DMS79 (cell line): ENCODE measurements at places on chromosomes 4 and X.

DNA sequence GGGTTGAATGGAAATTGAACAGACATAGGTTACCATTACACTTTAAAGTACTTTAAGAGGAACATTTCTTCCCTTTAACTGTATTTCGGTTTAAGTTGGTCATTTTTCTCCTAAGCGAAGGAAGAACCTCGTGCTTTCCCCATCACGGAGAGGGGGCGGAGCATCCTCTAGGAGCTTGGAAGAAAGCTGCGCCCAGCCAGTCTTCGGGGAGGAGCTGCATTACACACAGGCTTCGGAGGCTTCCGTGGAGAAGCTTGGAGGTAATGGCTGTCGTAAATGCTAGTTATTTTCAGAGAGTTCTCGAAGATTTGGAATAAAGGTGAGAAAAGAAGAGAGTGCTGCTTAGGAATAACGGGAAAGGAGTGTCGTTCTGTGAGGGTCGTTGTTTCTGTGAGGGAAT is at the start of gene PWWP3B:
TSS of gene PWWP3B (plus strand) at position 199 of the 400 bp plus-strand sequence. CDS start 37,128 bp downstream, outside the sequence.
- DNase-seq, result no peak

GRCh38 chr4:37609626-37610025 is 76.5 kb downstream of the RELL1 start:
- no peak for DNase-seq

DNA sequence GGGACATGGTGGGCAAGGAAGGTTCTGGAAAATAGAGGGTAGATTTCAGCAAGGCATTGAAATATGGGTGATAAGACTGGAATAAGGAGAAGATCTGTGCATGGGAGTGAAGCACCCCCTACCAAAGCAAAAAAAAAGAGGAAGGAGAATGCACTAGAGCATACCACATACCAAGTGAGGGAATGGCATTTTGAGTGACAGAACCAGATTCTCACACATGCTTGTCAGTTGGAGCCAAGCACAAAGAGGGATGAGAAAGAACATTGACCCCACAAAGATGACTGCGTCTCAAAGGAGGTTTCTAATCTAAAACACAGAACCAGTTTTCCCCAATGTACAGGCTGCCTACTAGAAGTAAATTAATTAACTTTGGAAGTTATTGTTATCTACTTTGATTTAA is 140.3 kb upstream of the SMAD1 start:
- DNase-seq, result no peak

DNA sequence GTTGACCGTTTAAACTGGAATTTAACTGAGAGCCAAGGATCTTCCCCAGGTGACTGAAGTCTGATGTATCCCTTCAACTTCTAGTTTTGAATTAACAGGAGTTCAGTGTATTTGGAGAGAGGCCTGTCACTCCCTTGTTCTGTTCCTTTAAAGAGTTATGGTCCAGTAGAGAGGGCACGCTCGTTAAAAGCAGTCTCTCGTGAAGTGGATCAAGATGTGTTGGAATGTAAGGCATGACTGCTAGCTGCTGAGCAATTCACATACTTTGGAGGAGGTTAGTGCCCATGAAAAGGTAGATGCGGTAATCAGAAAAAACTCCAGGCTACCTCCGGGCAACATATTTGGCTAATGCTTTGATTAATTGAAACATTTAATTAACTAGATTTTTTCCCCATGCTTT is 65.7 kb downstream of the SHROOM2 start:
- DNase-seq, result no peak

DNA sequence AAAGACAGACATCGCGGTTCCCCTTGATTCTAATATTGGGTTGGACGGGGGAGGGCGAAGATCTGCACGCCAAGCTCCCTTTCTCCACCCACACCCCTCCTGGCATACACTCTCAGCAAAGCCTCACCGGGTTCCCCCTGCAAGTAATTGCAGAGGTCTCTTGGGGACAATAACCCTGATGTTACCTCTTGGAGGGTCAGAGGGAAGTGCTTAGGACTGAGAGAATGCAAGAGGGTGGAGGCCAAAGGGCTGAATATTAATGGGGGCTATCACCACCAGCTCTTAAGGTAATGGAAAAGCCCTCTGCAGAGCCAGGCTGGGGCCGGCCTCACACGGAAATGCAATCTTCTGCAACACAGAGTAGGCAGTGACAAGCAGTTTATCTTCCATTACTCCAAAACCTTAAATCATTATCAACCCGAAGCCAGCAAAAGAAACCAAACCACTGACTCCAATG is 344.1 kb upstream of the GATB start:
- DNase-seq, result no peak

DNA sequence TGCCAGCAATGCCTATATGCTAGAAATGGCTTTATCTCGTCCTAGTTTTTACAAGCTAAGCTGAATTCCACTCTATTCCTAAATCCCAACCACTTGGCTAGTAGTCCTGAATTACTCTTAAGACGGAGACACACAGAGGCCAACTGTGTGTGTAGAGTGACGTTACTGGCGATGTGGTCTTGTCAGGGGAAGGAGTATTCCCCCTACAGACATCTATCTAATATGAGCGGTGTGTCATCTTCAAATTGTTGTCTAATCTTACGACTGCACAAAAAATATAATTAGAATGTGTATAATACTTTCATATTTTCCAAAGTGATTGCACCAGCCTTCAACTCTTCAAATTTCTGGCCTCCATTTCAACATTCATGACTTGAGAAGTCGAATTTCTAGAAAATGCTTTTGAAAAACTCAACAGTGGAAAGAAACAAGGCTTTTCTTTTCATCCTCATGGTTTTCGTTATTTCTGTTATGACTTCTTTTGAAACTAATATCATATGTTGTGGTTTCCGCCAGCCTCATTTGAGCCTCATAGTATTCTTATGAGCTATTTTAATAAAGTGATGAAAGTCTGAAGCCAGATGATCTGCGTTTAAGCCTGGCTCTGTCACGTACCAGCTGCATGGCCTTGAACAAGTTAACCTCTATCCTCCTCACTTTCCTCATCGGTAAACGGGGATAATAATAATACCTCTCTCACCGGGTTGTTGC is 132.3 kb downstream of the SOWAHB start:
- DNase-seq, result no peak

- no peak for DNase-seq
These were observed 11.1 kb downstream of the ACOT9 start for GRCh38 chrX:23731951-23732350.

DNA sequence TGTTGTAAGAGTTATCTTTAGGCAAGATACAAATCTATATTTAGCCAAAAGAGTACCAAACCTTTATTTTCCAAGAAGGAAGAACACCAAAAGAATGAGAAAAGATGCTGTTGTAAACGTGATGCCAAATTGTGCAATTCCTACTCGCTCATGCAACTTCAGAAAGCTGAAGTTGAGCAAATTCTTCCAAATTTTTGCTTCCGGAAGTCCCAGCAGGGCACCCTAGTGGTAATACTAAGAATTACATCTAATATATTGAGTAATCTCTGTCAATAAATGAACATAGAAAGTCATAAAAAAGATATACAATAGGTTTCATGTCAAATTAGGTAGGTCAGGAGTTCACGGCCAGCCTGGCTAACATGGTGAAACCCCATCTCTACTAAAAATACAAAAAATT is 36.0 kb upstream of the SMARCAD1 start:
- no peak for DNase-seq

DNA sequence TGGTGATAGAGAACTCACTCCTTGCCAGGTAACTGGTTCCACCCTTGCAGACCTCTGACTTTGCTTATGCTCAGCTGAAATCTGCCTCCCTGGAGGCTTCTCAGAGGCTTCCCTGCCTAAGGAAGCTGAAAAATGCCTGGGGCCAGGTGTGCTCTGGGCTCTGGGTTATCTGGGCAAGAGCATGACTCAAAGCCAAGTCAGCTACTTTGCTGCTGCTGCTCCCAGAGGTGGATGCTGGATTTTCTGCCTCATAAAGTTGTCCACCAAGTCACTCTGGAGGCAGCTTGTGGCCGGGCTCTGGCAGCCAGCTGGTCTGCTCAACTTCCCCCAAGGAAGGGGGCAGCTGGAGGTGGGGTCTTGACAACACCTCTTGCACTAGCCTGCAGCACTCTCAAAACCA is 132.7 kb downstream of the PJA1 start:
- no peak for DNase-seq

DNA sequence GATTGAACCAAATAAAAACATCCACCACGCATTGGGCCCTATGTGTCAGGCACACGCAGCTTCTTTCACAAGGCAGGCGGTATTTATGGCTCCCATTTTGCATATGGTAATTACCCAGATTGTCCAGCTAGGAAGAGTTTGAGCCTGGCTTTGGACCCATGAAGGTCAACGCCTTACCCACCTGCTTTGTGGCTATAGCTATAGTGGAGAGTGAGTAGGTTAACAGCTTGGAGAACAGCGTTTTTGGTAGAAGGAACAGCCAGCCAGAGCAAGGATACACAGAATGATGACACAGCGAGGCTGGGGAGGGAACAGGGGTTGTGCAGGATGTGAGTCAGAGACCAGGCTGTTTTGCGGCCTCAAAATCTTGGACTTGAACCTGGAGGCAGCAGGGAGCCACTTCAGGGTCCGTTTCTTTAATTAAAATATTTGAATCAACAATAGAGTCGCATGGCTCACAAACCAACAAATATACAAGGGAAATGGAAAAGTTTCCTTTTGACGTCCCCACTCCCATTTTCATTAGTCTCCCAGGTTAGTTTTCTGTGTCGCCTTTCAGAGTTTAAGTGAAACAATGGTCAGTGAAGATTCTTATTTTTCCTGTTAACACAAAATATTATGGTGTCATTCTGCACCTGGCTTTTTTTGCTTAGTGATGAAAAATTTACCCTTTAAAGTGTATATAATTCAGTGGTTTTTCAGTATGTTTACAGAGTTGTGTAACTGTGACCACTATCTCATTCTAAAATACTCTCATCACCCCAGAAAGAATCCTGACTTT is 118.2 kb upstream of the STX18 start:
- no peak for DNase-seq

- no peak for DNase-seq
These were observed 73.1 kb downstream of the MAML3 start for GRCh38 chr4:140080883-140081282.

DNA sequence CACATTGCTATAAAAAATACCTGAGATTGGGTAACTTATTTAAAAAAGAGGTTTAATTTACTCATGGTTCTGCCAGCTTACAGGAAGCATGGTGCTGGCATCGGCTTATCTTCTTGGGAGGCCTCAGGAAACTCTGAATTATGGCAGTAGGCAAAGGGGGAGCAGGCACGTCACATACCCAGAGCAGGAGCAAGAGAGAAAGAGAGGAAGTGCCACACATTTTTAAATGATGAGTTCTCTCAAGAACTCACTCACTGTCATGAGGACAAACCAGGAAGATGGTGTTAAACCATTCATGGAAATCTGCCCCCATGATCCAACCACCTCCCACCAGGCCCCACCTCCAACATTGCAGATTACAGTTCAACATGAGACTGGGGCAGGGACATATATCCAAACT is 10.0 kb upstream of the AFF1 start:
- DNase-seq, result no peak

- DNase-seq, result no peak
These were observed 170.3 kb downstream of the MOSPD2 start for GRCh38 chrX:15043538-15043937.

- DNase-seq, result no peak
These were observed 684.6 kb downstream of the ARAP2 start for GRCh38 chr4:35559559-35560365.

GRCh38 chr4:128471576-128471975 is 184.0 kb upstream of the PGRMC2 start:
- DNase-seq, result no peak

GRCh38 chr4:95572304-95572991 is 23.7 kb upstream of the UNC5C start:
- no peak for DNase-seq

DNA sequence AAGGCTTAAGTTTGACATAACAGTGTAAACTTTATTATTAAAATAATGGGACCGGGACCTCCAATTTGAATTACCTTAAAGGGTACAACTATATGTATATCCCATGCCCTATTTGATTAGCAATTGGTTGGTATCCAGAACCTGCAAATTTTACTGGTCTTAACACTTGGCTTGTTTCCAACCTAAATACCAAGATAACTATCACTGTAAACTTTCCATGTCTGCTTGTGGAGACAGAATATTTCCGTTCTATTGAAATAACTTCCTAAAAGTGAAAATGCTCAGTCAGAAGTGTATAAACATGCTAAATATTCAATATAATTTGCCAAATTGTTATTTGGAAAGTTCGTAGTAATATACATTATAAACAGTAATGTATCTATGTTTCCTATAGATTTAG is 154.0 kb downstream of the TMEM47 start:
- no peak for DNase-seq

- no peak for DNase-seq
These were observed 60.8 kb downstream of the DLG3 start for GRCh38 chrX:70505451-70505841.

DNA sequence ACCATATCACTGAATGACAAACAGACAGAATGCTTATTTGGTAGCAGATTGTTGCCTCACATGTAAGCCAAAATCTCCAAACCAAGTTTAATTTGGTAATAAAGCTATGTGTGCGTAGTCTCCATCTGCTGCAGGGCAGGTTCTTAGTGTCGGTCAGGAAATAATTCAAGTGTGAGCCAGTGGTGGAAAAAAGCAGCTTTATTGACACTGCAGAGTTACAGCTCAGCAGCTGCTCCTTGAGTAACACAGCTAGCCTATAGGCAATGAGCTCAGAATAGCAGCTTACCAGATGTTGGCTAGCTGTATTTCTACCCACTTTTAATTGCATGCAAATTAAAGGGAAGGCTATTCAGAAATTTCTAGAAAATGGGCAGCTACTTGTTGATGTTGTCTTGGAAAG is 757.8 kb upstream of the HS3ST1 start:
- DNase-seq, result no peak

GRCh38 chr4:110042545-110043517 is 130.1 kb downstream of the EGF start:
- no peak for DNase-seq

GRCh38 chr4:653080-653821 is 20.8 kb downstream of the ATP5ME start:
- DNase-seq, result no peak

GRCh38 chr4:155383541-155383940 is 6.8 kb upstream of the MAP9 start:
- no peak for DNase-seq

GRCh38 chr4:151652841-151653547 is 107.8 kb downstream of the GATB start:
- DNase-seq, result no peak

DNA sequence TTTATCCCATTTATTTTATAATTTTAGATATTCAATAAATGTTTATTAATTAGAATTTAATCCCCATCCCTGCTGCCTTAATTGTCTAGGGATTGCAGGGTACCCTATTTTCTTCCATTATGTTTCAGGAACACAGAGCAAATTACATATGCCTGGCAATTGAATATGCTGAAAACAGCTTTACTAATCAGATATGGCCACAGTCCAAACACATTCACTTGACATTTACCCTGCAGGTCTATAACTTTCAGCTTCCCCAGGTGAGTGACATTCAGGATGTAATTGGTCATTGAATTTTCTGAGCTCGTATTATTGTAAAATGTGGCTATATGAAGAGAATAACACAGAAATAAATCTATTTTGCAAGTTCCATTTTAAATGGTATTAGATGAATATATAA is 218.7 kb upstream of the NDST4 start:
- no peak for DNase-seq

GRCh38 chrX:121781991-121782390 is 734.6 kb downstream of the GLUD2 start:
- DNase-seq, result no peak

GRCh38 chr4:77072195-77072753 is 3.5 kb downstream of the CCNI start:
- no peak for DNase-seq
